ENCODE measurements at places on chromosomes 7 and 10.
A peak's percentile ranks its signal among the peaks of the same experiment; 100 is the strongest.

DNA sequence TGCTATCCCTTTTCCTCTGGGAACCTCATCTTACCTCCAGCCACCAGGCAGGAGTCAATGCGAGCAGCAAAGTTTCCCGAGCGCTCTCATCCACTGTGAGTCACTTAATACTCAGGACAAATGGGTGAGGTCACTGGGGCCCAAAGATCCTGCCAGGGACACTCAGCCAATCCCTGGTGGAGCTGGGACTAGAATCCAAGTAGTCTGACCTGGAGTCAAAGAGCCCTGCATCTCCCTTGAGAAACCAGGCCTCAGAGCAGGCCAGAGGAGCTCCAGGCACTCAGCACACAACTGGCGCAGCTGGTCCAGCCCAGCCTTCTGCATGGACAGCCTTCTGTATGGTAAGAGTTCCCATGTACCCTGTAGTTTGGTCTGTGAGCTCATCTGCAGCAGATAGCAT lies 142.3 kb downstream of the MAPK8 start:
- DNase-seq: no peak

- no peak for DNase-seq
Measured at GRCh38 chr7:151115836-151116418, 29.7 kb downstream of the AGAP3 start.

- peak; percentile 51 for DNase-seq
Measured at GRCh38 chr7:73738220-73738611, 386 bp downstream of the ABHD11 start.

GRCh38 chr7:106069471-106070200 lies 42.5 kb downstream of the SYPL1 start:
- no peak for DNase-seq

- DNase-seq: no peak
Measured at GRCh38 chr7:48511080-48511479, 339.8 kb downstream of the ABCA13 start.

GRCh38 chr10:24871011-24871935 lies 81.1 kb downstream of the PRTFDC1 start:
- DNase-seq: no peak

DNA sequence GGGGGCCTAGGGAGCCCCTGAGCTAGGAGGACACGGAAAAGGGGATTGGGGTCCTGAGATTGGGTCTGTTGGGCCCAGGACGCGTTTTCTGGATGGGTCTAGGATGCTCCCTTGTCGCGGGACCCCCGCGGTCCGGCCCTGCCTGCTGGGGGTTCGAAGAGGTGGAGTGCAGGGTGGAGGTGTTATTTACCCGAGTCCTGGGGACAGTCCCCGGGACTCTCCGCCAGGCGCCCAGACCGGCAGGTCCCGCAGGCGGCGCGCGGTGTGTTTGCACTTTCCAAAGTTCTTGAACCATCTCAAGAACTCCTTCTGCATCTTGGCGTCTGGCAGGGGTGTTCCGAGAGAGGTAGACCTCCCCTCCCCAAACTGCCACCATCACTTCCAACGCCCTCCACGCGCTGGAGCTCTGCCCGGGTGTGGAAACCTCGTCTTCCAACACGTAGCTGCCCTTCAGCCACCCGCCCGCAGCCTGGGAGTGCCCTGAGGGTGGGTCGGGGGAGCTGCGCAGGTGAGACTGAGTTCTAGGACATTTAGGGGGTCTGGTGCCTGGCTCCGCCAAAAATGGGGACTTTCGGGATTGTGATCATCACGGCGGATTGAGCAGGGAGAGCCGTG lies 569 bp downstream of the CAV1 start:
- no peak for DNase-seq

Measured in stimulated activated CD4-positive, alpha-beta T cell treated with anti-CD3 and anti-CD28 coated beads, Interleukin-1b, Interleukin-23, amount 100 ng/mL, for 24 hours (primary cell).